Activated T-helper 2 cell treated with anti-CD3 and anti-CD28 coated beads, Interferon-gamma antibody, Interleukin-2, Interleukin-4, amounts not matched to agents 10 μg/mL and 5 μg/mL and 100 μg/mL, durations not matched to agents 14 hours and 24 hours and 36 hours (primary cell): ENCODE measurements at places on chromosomes 12 and 14.

- peaks cover 14% of the 10 kb centered on the region for H3K27me3 ChIP-seq
- no peaks in the 10 kb centered on the region for H3K4me1 ChIP-seq
- H3K36me3 ChIP-seq, result no peaks in the 10 kb centered on the region
These were observed 29.5 kb upstream of the TMX1 start for GRCh38 chr14:51210594-51210993.

DNA sequence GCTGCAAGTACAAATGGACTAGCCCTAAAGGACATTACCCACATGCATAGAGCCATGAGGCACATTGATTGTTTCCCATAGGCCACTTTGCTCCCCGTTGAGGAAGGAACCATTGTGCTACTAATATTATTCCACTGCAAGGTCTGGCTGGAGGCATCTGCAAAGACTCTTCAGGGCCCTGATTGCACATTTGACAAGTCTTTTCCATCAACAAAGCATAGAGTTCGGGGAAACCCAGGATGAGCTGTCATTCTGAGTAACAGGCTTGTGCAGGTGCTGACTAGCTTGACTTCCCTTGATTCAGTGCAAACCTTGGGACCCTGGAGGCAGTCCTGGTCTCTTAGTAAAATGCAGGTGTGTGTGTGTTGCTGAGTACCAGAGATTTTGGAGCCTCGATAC, 73.8 kb downstream of the SUSD6 start:
- peak overlapping the region; percentile 95 for H3K27ac ChIP-seq
- H3K27me3 ChIP-seq, result no peaks in the 10 kb centered on the region
- peaks cover 79% of the 10 kb centered on the region for H3K4me1 ChIP-seq
- DNase-seq, result peak; percentile 46
- H3K4me3 ChIP-seq, result peak overlapping the region; percentile 9

DNA sequence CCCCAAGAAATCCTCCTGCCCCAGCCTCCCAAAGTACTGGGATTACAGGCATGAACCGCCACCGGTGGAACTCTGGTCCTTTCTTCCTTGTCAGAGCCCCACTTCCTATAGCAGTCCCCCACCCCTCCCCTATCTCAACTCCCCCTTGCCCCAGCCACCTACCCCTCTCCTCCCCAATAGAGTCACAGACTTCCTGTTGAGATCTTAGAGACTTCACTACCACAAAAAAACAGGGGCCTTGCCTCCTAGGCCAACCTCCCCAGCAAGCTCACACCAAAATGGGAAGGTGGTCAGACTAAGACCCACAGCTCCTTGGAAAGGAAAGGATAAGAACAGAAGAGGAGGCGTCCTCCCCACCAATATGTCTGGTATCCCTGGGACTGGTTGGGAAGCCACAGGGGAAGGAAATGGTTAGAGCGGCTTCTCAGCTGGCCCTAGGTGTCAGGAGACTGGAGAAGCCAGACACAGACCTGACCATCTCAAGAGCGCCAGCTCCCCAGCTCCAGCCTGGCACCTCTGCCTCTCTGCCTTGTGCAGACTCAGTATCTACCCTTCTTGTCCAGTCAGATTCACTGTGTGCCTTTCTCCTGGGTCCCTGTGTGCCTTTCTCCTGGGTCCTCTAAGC, 8.5 kb downstream of the ITGB7 start:
- no peaks in the 10 kb centered on the region for H3K27me3 ChIP-seq
- no peak for DNase-seq
- peaks cover 62% of the 10 kb centered on the region for H3K36me3 ChIP-seq
- peaks cover 35% of the 10 kb centered on the region for H3K4me1 ChIP-seq

GRCh38 chr12:47882781-47883546, 21.8 kb downstream of the VDR start:
- H3K27ac ChIP-seq, result peak overlapping the region; percentile 99
- peaks cover 93% of the 10 kb centered on the region for H3K36me3 ChIP-seq
- DNase-seq, result no peak
- no peaks in the 10 kb centered on the region for H3K27me3 ChIP-seq
- peak overlapping the region; percentile 87 for H3K4me3 ChIP-seq

DNA sequence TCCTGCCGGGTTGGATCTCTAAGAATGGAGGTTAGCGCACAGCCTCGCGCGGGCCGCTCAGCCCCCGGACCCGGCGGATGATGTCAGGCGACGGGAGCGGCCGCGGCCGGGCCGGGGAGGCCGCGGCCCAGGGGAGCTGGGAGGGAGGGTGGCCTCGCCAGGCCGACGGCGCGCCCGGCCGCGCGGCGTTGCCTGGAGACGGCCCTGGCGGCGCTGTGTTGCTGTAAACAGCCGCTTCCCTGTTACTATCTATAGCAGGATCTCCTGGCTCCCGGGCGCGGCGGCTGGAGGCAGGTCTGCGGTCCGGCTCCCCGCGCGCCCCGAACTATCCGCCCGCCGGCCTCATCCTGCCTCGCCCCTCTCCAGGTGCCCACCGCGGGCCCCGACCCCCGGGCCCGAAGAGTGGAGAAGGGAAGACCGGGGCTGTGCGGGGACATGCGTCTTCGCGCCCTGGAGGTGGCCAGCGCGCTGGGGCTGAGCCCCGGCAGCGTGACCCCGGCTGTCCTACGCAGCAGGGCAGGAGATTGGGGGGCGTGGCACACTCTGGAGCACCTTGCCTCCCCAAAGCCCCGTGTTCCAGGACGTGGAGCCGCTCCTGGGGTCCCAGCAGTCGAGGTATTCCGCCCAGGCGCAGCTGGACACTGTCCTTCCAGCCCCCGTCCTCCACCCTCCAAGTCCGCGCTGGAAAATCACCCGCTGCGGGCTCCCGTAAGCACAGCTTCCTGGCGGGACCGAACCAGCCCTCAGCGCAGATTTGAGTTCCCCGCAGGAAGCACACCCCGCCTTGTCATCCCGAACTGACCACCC, 1.4 kb upstream of the FOS start:
- peak overlapping the region; percentile 97 for H3K27ac ChIP-seq
- peaks cover 34% of the 10 kb centered on the region for H3K4me1 ChIP-seq
- H3K36me3 ChIP-seq, result peaks cover 32% of the 10 kb centered on the region
- H3K27me3 ChIP-seq, result peaks cover 61% of the 10 kb centered on the region

DNA sequence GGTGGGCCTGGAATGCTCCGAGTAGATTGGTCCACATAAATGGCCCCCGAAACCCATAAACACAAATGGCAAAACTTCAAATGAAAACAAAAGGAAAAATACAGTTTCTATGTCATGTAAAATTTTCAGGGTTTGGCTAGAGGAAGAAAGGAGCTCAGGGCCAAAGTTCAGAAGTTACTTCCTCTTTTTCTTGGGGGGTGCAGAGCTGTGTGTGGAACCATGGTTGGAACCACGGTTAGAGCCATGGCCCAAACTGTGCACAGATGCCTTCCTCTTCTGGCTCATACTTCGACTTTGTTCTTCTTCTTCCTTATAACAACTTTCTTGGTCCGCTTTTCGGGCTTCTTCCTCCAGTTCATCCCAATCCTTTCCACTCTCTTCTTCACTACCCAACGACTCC, 51.7 kb downstream of the MGST1 start:
- H3K4me3 ChIP-seq, result no peak overlapping the region
- no peaks in the 10 kb centered on the region for H3K4me1 ChIP-seq

DNA sequence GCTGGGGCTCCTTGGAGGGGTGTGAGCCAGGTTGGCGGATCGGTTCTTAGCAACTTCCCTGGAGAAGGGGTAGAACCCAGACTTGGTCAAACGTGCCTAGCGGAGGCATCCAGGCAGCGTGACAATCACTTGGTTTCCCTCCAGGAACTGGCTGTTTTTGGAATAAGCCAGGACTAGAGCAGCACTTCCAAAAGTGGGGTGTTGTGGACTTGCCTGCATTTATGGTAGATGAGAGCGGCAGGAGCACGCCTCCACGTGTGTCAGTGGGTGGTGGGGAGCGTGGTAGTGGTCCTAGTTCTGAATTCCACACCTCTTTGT, 2.8 kb downstream of the PRMT8 start:
- no peaks in the 10 kb centered on the region for H3K36me3 ChIP-seq
- peaks cover 54% of the 10 kb centered on the region for H3K27me3 ChIP-seq
- H3K4me3 ChIP-seq, result no peak overlapping the region
- no peak overlapping the region for H3K27ac ChIP-seq
- H3K4me1 ChIP-seq, result no peaks in the 10 kb centered on the region

- H3K27me3 ChIP-seq, result no peaks in the 10 kb centered on the region
- no peak overlapping the region for H3K4me3 ChIP-seq
- no peak for DNase-seq
- H3K27ac ChIP-seq, result no peak overlapping the region
These were observed 117.1 kb upstream of the FRMD6 start for GRCh38 chr14:51534610-51535011.

DNA sequence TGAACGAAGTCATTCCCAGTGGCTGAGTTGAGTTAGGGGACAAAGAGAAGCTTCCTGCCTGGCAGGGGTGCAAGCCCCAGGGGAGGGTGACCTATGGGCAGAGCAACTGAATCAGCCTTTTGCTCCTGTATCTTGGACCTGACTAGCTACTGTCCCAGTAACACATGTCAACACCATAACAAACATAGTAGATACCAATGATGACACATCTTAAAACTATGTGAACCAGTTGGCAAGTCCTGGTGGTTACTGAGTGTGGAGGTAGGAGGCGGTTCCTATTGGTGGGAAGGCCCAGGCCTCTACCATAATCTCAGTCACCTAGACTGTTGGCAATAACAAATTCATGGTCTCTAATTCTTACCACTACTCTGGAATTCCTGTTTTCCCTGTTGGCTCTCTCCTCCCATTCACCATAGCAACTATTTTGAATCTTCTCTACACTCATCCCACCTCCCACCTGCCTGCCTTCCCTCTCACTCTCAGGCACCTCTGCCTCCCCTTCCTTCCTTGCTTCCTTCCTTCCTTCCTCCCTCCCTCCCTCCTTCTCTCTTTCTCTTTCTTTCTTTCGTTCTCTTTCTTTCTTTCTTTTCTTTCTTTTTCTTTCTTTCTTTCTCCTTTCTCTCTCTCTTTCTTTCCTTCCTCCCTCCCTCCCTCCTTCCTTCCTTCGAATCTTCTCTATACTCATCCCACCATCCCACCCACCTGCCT, 8.1 kb upstream of the P2RX7 start:
- H3K4me1 ChIP-seq, result peaks cover 44% of the 10 kb centered on the region
- H3K4me3 ChIP-seq, result no peak overlapping the region
- H3K27me3 ChIP-seq, result peaks cover 8% of the 10 kb centered on the region
- H3K36me3 ChIP-seq, result peaks cover under 1% of the 10 kb centered on the region
- peak overlapping the region; percentile 10 for H3K27ac ChIP-seq
- DNase-seq, result no peak

DNA sequence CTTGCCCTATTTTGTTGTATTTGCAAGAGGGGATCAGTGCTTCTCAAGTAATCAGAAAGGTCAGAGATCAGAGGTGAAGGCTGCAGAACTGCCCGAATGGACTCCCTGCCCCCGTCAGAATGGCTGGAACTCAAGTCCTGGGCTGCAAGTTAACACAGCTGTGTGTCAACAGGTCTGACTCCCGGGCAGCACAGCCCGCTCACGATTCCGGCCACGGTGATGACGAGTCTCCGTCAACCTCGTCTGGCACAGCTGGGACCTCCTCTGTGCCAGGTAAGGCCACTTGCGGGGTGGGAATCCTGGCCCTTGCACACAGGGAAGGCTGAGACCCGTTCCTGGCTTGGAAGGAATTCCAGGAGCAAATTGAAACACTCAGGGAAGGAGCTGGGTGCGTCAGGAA, 13.4 kb downstream of the DCAF4 start:
- no peaks in the 10 kb centered on the region for H3K27me3 ChIP-seq
- H3K36me3 ChIP-seq, result peaks cover 27% of the 10 kb centered on the region
- H3K27ac ChIP-seq, result no peak overlapping the region
- no peak for DNase-seq

- H3K27me3 ChIP-seq, result no peaks in the 10 kb centered on the region
- H3K4me1 ChIP-seq, result peaks cover 18% of the 10 kb centered on the region
- peak; percentile 70 for DNase-seq
- no peak overlapping the region for H3K4me3 ChIP-seq
- H3K36me3 ChIP-seq, result no peaks in the 10 kb centered on the region
- H3K27ac ChIP-seq, result peak overlapping the region; percentile 26
These were observed 151.0 kb downstream of the ADGRD1 start for GRCh38 chr12:131104463-131105350.

DNA sequence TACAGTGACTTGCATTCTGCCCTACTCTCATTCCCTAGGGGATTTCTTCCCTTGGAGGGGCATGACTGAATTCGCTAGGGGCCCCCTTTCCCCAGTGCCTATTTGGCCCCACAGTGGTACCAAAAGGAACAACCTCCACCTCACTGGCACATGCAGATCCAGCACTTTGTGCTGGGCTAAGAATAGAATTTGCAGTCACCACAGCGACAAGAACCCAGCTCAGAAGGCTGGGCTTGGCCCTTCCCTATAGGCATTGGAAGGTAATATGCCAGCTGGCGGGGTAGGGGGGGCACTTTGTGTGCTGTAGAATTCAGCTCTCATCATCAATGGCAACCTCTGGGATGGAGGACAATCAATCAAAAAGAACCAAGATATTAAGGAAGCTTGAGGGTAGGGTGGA, 13.9 kb downstream of the BAZ2A start:
- H3K27ac ChIP-seq, result no peak overlapping the region
- no peak for DNase-seq
- no peak overlapping the region for H3K4me3 ChIP-seq
- H3K27me3 ChIP-seq, result no peaks in the 10 kb centered on the region
- H3K36me3 ChIP-seq, result peaks cover 85% of the 10 kb centered on the region
- H3K4me1 ChIP-seq, result peaks cover 8% of the 10 kb centered on the region

- H3K27me3 ChIP-seq, result no peaks in the 10 kb centered on the region
- H3K36me3 ChIP-seq, result no peaks in the 10 kb centered on the region
- no peak overlapping the region for H3K27ac ChIP-seq
- H3K4me3 ChIP-seq, result no peak overlapping the region
These were observed 44.9 kb downstream of the IFNG start for GRCh38 chr12:68114606-68115005.

DNA sequence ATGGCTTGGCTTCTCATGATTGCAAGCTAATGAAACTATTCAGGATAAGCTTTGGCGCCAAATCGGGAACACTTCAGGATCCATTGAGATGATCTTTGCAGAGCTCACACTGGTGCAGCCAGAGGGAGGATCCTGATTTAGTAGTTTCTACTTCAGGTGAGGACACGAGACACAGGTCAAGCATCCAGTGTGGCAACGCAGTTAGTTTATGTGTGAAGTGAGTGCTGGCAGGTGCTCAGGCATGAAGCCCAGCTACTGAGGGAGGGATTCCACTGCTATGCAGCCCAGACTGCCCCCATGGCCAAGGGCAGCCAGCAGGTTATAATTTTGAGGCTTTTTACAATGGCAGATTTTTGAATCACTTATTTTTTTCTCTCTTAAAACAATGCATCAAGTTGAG, 113.5 kb upstream of the PCED1B start:
- no peak overlapping the region for H3K27ac ChIP-seq
- no peak overlapping the region for H3K4me3 ChIP-seq
- no peaks in the 10 kb centered on the region for H3K36me3 ChIP-seq
- no peaks in the 10 kb centered on the region for H3K4me1 ChIP-seq

GRCh38 chr14:66074537-66074936, 411.6 kb upstream of the CCDC196 start:
- no peak overlapping the region for H3K4me3 ChIP-seq
- peaks cover 6% of the 10 kb centered on the region for H3K4me1 ChIP-seq
- no peak for DNase-seq
- no peak overlapping the region for H3K27ac ChIP-seq

DNA sequence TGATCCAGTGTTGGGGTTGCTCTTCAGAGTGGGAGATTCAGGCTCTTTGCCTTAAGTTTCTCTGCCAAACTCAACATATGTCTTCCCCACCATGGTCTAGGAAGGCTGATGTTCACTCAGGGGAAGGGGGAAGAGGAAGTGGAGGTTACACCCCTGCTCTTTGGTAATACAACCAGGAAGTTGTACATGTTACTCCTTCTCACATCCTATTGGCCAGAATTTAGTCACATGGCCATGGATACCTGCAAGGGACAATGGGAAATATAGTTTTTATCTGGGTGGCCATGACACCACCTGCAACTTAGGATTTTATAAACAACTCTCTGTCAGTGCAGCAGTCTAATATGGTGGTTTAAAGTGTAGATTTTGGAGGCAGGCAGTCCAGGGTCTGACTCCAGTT, 150.9 kb downstream of the TBX5 start:
- no peak for DNase-seq
- H3K27ac ChIP-seq, result no peak overlapping the region
- H3K4me3 ChIP-seq, result no peak overlapping the region
- no peaks in the 10 kb centered on the region for H3K36me3 ChIP-seq
